Activated CD4-positive, alpha-beta T cell treated with anti-CD3 and anti-CD28 coated beads, Interleukin-2, amount 50 U/mL, for 48 hours (primary cell): ENCODE measurements at places on chromosomes 6 and 20.

GRCh38 chr6:135465307-135465706 is 32.2 kb downstream of the AHI1 start:
- no peak for DNase-seq

DNA sequence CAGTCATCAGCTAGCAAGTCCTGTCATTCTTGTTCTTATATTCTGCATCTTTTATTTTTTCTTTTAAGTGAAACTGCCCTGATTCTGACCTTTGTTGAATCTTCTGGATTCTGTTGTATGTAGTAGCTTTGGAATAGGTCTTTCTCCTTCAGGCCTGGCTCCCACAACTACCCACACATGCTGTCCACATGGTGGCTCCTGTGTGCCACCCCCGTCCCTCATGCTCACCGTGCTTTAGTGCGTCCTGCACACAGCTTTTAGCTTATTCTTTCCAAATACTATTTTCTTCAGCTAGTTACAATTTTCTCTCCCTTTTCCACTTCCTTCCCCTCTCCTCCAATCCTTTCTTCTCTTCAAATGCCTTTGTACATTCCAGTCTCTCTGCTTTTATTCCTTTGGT is 61.8 kb downstream of the CTNNBL1 start:
- no peak for DNase-seq

DNA sequence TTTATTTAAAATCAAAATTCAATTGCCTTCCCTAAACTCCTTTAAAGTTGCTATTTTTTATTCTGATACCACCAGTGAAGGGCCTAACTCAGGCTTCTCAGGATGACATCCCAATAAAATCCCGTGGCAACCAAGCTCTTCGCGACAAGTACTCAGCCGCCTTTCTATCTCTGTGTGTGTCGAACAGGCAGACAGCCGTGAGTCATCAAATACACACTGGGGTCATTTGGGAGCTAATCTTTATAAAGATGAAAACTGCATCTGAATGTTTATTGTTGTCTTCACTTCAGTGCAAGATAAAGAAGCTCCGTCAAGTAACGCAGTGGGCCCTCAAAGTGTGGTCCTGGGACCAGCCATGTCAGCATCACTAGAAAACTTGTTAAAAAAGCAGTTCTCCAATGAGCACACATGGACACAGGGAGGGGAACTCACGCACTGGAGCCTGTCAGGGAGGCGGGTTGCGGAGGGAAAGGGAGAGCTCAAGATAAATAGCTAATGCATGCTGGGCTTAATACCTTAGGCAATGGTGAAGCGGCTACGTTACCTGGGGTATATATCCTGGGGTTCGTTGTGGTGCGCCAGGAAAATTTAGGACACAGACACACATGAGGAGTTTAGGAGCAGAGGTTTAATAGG is 119.3 kb downstream of the RNF144B start:
- DNase-seq: no peak

- DNase-seq: no peak
Observed at GRCh38 chr20:25408170-25408547, 686 bp downstream of the GINS1 start.

- no peak for DNase-seq
Observed at GRCh38 chr6:157712585-157713295, 110.3 kb upstream of the SNX9 start.

DNA sequence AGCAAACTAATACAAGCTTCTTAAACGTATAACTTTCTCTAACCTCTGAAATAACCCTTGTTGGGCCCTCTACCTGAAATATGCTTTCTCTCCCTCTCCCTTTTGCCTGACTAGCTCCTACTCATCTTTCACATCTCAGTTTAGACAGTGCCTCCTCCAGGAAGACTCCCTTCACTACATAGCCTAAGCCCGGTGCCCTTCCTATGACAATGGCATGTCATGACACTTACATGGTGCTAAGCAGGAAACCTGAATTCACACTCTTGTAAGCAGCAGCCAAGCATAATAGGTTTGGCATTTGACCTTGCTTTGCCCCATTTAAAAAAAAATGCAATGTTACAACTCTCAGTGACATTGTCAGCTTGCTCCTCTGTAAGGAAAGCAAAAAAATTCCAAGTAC is 33.1 kb upstream of the FBXL4 start:
- DNase-seq: no peak

GRCh38 chr20:51077686-51078060 is 54.8 kb upstream of the KCNG1 start:
- DNase-seq: no peak

DNA sequence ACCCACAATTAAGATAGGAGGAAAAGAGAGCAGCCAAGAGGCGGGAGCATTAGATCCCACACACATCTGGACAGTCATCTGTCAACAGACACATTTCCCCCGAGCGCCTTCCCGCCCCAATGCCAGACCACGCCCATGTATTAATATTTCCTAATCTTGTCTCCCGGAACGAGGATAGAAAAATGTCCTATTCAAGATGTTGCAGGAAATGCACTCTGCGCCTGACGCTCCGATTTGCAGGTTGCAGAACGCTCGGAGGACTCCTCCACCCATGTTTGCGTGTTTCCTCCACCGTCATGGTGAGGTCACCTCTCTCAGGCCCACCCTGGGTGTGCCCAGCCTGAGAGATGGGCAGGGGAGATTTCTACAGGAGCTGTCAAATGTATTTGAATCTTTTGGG is 215.2 kb downstream of the TAF4 start:
- no peak for DNase-seq

DNA sequence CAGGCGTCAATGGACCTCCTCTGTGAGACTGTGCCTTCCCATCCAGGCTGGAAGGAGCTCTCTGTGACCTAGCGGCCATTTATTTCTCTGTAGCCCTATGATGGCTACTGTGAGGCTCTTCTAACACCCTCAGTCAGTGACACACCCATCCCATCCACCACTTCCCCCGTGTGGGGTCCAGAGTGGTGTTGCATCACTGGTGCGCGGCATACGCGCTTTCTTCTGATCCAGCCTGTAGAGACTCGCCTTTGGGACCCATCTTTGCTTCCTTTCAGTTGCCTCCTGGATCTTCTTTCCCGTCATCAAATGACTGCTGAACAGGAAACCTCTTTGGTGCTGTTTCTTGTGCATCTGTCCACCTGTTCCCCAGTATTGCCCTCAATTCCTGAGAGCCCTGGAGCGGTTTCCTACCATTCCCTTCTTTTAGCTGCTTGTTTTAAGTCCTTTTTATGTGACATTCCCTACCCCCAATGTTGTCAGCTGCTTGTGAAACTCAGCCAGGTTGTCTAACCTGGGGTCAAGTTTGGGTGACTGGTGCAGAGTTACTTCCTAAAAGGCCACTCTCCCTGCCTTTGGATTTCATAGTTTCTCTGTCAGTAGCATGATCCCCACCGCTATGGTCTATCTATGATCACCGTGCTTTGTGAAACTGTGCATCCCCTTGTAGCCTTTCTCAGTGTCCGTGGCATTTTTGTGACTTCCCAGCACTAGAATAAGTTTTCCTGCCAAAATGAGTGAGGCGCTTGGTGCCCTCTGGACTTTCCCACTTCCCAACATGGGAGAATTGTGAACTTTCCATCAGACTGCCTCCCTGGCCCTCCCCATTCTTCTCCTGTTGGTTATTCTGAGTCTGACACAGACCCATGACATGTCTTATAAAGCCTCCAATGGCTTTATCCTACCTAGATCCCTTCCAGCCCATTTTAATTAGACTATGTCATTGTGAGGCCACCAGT is 5.7 kb downstream of the PRR3 start:
- DNase-seq: no peak

DNA sequence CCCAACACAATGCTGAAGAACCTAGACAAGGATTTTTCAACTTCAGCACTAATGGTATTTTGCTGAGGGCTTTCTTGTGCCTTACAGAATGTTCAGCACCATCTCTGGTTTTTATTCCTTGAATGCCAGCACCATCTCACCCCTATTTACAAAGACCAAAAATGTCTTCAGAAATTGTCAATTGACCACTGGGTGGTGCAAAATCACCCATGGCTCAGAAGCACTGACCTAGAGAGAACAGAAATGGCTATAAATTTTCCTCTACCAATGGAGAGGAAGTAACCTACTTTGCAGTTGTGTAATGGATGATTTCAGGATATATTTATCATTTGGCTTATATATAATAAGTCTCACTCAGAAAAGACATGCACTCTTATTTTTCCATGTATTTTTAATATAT is 431.0 kb upstream of the IRAK1BP1 start:
- DNase-seq: no peak

GRCh38 chr6:124131779-124132178 is 328.1 kb downstream of the NKAIN2 start:
- DNase-seq: no peak

- DNase-seq: no peak
Observed at GRCh38 chr6:151209071-151209831, 30.5 kb upstream of the AKAP12 start.

- peak; percentile 35 for DNase-seq
Observed at GRCh38 chr6:28543651-28544610, 18.2 kb downstream of the GPX5 start.

GRCh38 chr20:11372876-11373790 is 544.6 kb upstream of the BTBD3 start:
- no peak for DNase-seq

DNA sequence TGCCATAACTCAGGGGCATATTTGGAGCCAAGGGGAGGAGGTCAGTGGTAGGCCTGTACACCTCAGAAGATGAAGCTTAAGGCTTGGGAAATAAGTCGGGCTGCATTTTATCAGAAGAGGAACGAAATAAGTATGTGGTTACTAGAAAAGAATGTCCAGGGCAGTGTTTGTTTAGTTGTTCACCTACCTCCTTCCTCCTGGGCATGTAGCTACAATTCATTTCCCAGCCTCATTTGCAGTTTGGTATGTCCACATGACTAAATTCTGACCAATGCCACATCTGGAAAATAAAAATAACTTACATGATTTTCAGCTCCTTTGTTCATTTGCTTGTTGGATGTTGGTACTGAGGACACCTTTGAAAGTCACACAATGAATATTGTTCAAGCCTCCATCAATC is 294.5 kb upstream of the RGS17 start:
- DNase-seq: no peak

DNA sequence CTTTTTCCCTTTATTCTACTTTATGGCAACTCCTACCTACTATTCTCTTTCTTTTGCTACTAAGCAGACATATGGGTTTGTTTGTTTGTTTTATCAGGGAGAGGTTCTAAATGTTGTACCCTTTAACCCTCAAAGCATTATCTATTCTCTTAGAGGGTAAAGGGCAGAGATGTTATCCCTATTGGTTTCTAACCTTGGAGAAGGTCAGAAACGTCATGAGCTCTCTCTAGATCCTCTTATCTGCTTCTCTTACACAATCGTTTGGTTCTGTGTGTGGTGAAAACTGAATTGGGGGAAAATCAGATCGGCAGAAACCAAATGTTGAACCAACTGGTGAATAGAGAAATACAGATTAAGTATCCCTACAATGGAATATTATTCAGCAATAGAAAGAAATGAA is 6.4 kb upstream of the MPC1 start:
- DNase-seq: no peak

DNA sequence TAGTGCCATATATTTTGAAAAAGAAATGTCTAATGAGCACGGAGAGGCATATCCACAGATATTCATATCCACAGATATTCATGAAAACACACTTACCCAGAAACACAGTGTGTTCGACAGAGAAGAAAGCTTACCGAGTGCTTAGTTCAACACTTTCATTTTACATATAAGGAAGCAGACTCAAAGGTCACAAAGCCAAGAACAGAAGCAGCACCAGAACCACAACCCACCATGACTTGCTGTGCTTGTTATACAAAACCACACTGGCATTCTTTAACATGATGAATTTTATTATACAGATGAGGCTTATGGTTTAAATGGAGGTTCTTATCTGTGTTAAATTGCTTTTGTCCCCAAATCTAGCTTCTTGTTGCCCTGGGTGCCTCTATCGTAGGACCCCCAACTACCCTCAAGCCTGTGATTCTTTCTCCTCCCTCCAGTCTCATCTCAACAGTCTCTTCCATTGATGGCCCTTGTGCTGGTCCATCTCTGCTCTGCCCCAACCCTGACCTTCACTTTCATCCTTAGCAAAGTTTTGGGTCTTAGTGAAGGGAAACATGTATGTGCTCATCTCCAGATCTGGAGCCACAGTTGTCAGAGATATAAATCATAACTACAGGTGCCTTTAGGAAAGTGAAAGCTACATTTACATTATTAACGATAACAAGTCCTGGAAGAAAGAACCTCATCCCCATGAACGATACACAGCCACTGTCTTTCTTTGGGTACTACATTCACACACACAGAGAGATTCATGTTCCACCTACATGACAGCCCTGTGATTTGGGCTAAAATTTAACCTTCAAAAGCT is 40.0 kb downstream of the SF3B5 start:
- DNase-seq: peak; percentile 24

GRCh38 chr20:12591949-12592470 is 416.8 kb upstream of the SPTLC3 start:
- DNase-seq: no peak

- no peak for DNase-seq
Observed at GRCh38 chr6:158039571-158040050, 57.9 kb downstream of the SYNJ2 start.

DNA sequence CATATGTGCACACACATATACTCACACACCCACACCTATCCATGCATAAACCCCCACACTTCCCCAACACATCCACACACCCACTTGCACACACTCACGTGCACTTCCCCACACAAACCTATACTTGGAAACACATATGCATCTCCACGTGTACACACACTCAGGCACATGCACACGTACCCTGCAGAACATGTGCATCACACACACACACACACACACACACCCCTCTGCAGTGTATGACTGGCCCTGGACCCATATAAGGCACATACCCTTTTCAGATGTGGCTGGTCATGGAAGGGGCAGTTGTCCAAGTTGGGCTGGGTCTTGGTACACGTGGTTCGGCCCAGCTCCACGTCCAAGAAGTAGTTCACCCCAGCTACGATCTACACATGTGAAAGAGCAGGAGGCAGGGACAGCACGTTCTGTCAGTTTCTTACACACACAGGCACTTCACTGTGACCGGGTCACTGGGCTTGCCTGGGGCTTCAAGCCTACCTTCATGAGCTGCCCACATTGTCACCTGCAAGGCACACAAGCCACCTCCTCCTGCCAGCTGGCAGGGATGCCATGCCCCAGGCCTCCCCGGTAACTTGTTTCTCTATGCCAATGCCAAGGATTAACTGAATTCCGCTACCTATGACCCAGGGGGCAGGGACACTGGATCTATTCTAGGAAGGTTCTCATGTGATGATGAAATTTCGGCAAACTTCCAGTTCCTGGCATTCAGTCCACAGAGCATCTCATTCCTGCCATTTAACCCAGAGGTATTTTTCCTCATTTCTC is 2.6 kb downstream of the CST3 start:
- DNase-seq: no peak

DNA sequence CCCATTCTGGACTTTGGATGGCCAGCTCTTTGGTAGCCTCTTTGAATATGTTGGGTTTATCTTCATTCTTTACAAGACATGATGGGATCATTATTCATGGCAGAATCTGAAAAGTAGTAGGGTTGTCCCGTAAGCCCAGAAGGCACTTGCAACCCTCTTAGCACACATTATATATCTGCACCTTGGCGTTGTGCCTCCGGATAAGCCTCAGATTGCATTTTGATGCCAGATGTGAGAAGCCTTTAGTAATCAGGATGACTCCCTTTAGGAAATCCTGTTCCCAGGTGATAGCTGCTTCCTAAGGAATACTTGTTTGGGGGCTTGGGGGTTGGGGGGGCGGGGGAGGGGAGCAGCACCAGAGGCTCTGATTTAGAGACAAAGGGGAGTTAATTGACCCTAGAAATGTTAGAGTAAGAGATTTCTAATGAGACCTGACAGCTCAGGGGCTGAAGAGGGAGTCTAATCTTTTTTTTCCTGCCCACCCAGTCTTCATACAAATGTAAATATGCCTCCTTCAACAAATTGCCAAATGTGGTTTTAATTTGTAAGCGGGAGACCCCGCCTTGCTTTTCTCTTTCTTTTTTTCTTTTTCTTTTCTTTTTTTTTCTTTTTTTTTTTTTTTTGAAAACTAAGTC is 55.1 kb downstream of the JAG1 start:
- DNase-seq: no peak
